Activated CD4-positive, alpha-beta T cell treated with anti-CD3 and anti-CD28 coated beads, Interleukin-2, amount 50 U/mL, for 24 hours (primary cell): ENCODE measurements at places on chromosomes 11 and 22.

GRCh38 chr11:107018902-107019493 lies 722 bp upstream of the GUCY1A2 start:
- DNase-seq = no peak

DNA sequence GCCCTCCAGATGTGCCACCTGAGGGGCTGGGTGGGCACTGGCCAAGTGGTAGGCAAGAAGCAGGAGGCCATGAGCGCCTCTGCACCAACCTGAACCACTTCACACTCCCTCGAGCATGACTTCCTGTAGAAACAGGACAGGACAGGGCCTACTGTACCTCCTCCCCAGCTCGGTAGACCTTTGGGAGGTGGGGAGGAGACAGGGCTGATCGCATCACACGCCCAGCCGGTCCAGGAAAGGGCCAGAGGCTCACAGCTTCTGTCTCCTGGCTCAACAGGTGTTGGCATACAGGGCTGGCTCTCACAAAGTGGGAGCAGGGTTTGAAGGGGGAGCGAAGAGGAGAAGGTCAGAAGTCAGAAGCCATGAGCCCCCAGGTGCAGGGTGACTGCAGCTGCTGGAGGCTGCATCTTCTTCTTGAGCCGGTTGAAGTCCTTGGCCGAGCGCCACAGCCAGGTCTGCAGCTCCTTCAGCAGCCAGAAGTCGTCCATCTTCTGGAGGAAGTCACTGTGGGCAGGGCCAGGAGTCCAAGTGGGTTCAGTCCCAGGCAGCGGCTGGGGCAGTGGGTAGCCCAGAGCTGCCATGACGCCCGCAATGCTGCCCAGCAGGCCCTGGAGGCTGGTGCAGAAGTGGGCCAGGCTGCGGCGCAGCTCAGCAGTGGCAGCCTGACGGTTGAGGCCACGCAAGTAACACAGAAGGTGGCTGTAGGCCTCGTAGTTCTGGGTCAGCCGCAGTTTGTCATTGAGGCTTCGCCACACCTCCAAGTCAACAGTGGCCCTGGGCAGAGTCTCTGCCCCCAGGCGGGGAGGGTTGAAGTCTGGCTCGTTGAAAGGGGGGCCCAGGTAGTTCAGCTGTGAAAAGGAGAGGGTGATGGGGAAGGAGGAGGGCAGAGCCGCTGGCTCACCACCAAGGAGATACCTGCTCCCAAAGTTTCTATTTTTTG lies 8.3 kb downstream of the CLCF1 start:
- DNase-seq = no peak

DNA sequence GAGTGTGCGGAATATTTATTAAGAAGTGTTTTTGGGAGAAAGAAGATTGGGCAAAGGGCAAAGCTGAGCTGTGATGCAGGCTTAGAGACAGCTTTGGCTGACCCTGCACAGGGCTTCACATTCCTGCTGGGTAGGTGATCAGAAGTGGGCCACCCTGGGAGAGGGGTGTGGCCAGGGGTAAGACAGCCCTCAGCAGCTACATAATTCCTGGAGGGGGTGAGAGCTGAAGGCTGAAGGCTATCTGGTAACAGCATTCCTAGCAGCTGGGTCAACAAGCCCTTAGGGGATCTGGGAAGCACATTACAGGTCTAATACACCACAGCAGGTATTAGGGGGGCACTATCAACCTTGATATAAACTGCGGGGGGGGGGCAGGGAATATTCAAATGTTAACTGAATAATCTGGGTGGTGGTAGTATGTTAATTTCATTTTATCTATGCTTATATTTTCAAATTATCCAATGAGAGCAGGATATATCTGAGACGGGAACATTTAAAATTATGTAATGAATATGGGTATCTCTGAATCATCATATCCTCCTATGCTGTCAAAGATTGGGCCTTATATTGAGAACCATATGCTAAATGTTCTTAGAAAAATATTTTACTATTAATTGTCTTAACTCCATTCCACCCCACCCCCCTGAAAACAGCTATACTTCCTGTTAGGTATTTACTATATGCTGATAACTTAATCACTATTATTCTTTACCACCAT lies 5.9 kb downstream of the OOSP1 start:
- DNase-seq = no peak

DNA sequence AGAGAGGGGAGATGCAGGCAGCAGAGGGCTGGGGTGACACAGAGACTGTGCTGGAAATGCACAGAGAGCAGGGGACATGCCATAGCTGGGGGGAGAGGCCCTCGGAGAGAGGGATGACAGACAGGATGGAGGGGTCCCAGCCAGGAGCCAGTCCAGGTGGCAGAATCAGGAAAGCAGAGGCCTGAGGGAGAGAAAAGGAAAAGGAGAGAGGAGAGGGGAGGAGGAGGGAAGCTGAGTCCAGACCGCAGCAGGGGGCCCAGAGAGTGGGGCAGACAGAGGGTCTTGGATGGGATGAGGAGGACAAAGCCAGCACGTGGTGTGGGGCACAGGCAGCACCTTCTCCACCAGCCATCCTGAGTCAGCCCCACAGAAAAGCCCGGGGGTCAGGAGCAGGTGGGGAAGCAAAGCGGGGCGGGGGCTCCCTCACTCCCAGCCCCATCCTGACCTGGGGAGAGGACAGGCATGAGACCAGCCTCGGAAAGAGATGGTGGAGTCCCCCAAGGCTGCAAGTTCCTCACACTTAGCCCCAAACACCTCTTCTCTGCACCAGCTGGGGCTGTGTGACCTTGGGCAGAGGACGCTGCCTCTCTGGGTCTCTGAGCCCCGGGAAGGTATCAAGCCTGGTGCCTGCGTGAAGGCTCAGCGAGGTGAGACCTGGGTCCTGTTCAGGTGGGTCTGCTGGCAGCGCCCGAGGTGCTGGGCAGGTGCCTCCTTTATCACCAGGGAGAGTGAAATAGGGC lies 48.0 kb downstream of the IGLL1 start:
- DNase-seq = no peak

GRCh38 chr11:86034710-86035109 lies 34.2 kb downstream of the PICALM start:
- DNase-seq = no peak

GRCh38 chr22:49508561-49508960 lies 319.1 kb downstream of the BRD1 start:
- DNase-seq = no peak

GRCh38 chr11:17382046-17382728 lies 6.3 kb downstream of the KCNJ11 start:
- DNase-seq = no peak

- DNase-seq = no peak
These were observed 801.7 kb downstream of the BRD1 start for GRCh38 chr22:49025791-49026493.

GRCh38 chr22:50190182-50190940 lies 4.6 kb downstream of the TRABD start:
- peak; percentile 50 for DNase-seq

GRCh38 chr22:31187627-31188026 lies 24.5 kb upstream of the LIMK2 start:
- DNase-seq = no peak

GRCh38 chr11:11442791-11443190 lies 89.7 kb upstream of the CSNK2A3 start:
- DNase-seq = no peak

- DNase-seq = no peak
These were observed 27.4 kb upstream of the YPEL1 start for GRCh38 chr22:21762712-21763581.

DNA sequence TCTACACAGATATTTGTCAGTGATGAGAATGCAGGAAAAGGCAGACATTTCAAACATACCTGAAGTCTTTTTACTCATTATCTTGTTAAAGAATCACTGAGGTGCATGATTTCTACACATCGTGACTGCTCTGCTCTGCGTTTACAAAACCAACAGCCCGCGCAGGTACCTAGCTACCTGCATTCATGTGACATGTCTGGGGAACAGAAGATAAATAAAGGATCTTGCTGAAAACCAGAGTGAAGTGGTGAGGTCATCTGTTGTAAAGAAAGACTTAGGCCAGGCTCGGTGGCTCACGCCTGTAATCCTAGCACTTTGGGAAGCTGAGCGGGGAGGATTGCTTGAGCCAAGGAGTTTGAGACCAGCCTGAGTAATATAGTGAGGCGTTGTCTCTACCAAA lies 15.7 kb downstream of the ASPHD2 start:
- DNase-seq = no peak

GRCh38 chr11:46254133-46254491 lies 23.4 kb upstream of the CREB3L1 start:
- DNase-seq = no peak
